Stimulated activated CD4-positive, alpha-beta T cell treated with anti-CD3 and anti-CD28 coated beads, Interleukin-1b, Interleukin-23, amount 100 ng/mL, for 1 hour (primary cell): ENCODE measurements at places on chromosomes 13 and 19.

GRCh38 chr19:29836409-29836825 is 24.6 kb downstream of the CCNE1 start:
- DNase-seq, result no peak

GRCh38 chr19:40519352-40520322 is 52.8 kb downstream of the SPTBN4 start:
- no peak for DNase-seq

GRCh38 chr13:79936368-79937136 is 404.4 kb downstream of the SPRY2 start:
- DNase-seq, result no peak

DNA sequence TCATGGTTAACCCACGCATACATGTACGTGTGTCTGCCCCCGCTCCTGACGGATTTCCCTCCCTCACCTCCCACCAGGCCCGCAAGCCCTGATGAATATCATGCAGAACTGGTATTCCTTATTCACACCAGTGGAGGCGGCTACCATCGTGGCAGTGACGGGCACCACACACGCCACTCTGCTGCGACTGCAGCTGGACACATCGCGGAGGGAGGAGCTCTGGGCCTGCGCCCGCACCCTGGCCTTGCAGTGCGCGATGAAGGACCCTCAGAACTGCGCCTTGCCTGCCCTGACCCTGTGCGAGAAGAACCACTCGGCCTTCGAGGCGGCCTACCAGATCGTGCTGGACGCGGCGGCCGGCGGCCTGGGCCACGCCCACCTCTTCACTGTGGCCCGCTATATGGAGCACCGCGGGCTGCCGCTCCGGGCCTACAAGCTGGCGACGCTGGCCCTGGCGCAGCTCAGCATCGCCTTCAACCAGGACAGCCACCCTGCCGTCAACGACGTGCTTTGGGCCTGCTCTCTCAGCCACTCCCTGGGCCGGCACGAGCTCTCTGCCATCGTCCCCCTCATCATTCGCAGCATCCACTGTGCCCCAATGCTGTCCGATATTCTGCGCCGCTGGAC is 35.0 kb downstream of the ZSWIM4 start:
- no peak for DNase-seq

DNA sequence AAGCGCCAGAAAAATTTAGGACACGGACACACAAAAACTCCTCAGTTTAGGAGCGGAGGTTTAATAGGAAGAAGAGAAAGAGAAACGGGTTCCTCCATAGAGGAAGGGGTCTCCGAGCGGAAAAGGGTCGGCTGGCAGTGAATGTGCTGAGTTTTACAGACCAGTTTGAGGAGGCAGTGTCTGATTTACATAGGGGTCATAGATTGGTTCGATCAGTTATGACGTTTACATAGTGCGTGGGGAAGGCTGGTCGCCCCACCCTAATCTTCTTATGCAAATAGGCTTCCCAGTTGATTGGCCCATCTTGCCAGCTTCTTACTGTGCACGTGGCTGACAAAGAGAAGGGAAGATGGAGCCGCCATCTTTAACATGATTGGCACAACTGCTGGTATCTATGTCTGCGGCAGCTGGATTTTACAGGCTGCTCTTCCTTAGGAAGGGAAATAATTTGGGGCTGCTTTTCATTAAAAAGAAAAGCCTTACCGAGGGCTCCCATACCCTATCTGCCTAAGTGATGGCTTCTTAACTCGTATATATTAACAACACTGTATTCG is 1.2 kb upstream of the ZNF225 start:
- no peak for DNase-seq

DNA sequence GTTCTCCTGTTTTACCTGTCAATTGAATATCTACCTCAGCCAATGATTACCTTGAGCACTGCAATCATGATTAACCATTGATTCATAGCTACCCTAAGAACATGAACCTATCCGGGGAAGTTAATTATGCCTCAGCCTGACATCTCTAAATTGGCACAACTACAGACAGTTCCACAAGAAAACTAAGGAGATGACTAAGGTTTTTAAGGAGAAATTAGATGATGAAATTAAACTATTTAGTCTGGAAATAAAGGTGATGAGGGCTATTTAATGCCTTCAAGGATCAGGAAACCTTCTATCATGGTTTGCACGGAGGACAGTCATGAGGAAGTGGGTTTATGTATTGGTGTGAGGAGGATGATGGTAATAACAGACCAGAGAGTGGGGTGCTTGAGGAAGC is 203.4 kb downstream of the COL4A1 start:
- no peak for DNase-seq

- DNase-seq, result no peak
Observed at GRCh38 chr13:78035500-78035899, 116.9 kb upstream of the EDNRB start.

DNA sequence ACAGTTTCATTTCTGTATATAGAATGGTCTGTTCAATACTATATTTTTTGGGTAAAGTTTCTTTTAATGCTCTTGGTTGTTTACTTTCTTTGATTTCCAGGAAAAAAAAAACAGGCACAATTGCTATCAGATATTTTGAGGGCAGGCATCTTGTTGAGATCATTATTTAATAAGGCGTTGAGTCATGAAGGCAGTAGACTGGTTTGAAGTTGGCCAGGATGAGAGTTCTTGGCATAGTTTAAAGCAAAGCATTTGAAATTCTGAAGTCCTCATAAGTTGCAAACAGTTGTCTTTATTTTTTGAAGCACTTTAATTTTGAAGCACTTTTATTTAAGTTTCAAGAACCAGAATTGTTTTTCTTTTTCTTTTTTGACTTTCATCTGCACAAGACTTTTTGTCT is 2.6 kb upstream of the ZNF175 start:
- no peak for DNase-seq

GRCh38 chr13:55230570-55230908 is 1910.2 kb upstream of the PRR20A start:
- DNase-seq, result no peak

- no peak for DNase-seq
Observed at GRCh38 chr13:51067706-51068105, 43.4 kb downstream of the C13orf42 start.

- DNase-seq, result no peak
Observed at GRCh38 chr19:12272386-12272785, 22.3 kb downstream of the ZNF44 start.

DNA sequence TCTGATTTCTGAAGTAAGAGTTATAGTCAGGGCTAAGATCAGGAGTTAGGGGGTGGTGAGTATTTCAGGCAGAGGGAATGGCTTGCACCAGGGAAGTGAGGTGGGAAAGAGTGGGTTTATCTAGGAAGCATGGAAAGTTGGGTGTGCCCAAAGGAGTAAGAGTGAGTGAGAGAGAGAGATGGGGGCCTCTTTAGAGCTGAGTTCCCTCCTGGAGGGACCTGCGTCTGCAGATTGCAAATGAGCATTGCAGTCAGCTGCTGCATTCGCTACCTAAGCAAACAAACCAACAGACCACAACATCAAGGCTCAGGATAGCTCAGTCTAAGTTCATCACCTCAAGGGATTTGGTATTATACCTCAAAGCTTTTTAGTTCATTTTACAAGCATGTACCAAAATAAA is 405.8 kb downstream of the FGF9 start:
- DNase-seq, result no peak

DNA sequence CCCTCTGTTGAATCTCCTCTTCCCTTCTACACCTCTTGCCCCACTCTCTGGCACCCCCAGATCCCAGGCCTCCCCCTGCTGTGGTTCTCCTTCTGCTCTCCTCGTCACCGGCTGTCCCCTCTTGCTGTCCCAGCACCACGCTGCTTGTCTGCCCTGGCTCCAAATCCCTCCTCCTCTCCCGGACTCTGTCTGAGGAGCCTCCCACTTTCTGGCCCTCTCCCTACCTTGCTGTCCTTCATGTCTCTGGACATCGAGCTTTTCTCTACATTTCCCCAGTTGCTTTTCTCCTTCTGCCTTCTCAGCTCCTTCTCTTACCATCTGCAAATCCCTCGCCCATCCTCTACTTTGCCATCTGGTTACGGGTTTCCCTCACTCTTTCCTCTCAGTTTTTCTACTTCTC is 1.2 kb downstream of the ZNF347 start:
- no peak for DNase-seq

DNA sequence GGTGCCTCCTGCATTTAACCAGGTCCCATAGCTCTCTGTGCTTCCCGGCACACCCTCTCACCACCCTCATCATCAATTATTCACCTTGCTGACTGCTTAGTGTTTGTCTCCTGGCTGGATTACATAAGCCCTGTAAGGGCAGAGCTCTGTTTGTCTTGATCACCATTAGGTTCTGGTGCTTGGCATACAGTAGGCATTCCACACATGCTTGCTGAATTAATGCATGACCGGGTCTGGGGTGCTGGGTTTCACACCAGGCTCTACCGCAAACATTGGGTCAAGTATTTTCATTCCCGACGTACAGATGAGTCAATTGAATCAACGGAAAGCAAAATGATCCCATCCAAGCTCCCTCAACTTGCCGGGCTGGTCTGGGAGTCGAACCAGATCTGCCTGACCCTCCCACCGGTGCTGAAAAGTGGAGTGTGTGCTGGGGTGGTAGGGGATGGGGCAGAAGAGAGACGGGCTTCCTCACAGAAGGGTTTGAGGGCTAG is 28.5 kb downstream of the VAV1 start:
- DNase-seq, result no peak

- no peak for DNase-seq
Observed at GRCh38 chr13:98707281-98707999, 45.0 kb downstream of the SLC15A1 start.

DNA sequence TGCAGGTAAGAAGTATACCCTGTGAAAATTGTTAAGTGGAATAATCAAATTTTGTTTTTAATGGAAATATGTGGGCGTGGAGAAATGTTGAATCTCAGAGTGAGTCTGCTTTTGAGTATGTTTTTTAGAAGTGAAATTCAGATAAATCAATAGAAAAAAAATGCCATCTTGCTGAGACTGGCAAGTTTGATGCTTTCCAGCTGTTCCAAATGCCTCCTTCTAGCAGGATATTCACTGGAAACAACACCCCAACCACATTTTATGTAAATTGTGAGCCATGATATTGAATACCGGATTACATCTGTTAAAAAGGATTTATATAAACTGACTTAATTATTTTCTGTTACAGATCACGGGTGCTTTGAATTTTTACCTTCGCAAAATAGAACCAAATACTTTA is 115.4 kb downstream of the ITGBL1 start:
- no peak for DNase-seq

- no peak for DNase-seq
Observed at GRCh38 chr19:19514215-19514657, 1.1 kb downstream of the TSSK6 start.

DNA sequence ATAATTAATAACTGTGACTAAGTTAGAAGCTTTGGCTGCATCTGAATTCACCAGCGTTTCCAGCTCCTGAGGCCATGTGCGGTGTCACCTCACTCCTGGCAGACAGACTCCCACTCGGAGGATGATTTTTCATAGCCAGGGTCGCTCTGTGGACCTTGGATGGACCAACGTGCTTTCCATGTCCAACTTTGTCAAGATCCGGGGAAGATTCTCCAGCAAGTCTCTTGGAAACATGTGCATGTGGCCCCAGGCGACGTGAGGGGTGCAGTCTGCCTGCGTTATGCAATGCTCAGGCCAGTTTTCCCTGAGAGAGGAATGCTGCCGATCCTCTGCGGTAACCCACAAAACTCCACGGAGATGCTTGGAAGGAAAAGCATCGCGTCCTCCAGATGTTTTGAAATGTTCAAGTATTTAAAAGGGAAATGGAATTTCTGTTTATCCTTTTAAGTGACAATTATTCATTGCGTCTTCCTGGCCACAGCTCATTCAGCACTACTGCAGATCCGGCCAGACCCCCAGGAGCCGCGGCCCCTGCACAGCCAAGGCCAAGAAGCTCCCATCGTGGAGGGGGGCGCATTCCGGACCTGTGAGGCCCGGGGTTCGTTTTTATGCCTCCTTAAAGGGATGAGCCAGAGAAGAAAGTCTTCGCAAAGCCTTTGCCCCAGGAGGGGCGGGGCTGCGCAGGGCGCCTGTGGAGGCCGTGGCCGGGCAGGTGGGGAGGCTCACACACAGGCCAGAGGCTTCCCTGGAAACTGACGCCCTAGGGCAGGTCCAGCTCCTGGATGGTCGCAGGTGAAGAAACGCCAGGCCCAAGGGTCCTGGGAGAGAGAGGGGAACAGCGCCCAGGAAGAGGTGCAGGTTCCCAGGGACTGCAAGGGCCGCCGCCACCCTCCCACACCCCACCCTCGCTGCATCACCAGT is 46.0 kb downstream of the C13orf46 start:
- no peak for DNase-seq

GRCh38 chr19:27972291-27973040 is 1240.5 kb downstream of the UQCRFS1 start:
- DNase-seq, result no peak

DNA sequence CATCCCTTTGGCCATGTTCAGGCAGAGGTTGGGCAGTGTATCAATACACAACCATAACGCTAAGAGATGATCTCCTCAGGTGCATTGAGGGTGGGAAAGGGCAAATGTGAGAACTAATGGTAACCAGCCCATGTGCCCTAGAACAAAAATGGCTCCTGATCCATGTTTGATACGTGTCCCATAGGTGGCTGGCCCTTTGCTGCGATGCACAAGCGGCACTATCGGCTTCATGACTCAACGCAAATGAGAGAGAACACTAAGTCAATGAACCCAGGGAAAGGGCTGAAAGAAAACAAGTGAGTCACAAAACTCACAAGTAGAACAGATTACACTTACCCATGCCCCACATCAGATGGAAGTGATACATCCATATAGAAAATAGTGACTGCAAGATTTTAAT is 201.7 kb downstream of the ABCC4 start:
- no peak for DNase-seq

GRCh38 chr19:42229301-42229854 is 9.3 kb downstream of the ZNF526 start:
- no peak for DNase-seq

- no peak for DNase-seq
Observed at GRCh38 chr13:30418075-30418716, 4.1 kb upstream of the UBE2L5 start.

DNA sequence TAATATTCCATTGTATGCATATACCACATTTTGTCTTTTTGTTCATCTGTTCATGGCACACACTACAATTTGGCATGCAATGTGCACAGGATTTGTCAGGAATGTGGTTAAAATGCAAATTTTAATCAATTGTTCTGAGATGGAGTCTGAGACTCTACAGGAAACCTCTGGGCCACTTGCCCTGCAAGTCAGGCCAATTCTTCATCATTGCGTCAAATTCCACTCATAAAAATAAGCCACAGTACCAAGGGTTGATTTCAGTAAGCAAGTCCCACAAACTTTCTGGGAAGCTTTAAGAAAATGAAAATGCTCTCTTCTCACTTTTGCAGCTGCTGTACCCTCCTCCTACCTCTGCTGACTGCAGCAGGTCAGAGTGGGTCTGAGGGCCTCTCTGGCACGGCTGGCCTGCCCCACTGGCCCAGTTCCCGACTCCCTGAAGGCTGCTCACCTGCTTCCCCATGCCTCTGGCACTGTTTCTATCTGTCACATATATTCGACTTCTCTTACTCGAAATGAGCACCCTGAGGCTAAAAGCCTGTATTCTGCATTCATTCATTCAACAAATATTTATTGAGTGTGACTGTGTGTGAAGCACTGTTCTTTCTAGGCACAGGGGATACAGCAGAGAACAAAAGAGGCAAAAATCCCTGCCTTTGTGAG is 83.8 kb upstream of the WASF3 start:
- DNase-seq, result no peak
